ENCODE measurements at places on chromosomes 7 and 10.

DNA sequence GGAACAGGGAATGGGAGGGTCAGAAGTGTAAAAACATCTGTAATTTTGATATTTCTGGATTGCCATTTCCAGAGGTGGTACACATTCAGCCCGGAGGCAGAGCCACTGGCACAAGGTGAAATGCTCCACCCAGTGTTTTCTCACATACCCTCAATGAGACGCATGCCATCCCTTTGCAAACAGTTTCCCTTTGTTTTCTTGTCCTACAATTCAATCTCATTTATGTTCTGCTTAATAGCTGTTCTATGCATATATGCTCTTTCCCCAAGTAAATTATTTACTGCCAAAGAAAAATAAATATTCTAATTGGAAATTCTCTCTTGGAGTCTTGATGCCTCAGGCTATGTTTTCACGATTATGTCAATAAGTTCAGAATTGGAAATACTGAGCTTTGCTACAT lies 369.7 kb upstream of the AKR1E2 start:
- no peak for DNase-seq

- no peak for DNase-seq
Observed at GRCh38 chr7:119733127-119733879, 539.7 kb upstream of the KCND2 start.

DNA sequence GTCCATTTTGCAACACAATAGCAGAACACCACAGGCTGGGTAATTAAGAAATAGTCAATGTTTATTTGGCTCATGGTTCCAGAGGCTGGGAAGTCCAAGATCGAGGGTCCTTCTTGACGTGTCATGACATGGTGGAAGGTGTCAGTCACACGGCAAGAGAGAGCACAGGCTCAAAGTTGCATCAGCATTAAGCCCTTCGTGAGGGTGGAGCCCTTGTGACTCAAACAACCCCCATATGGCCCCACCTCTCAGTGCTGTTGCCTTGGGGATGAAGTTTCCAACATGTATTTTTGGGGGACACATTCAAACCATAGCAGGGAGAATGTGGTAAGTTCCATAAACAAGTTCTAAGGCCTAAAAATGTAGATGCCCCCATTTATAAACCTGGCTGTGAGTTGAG lies 24.6 kb upstream of the GTPBP4 start:
- no peak for DNase-seq

DNA sequence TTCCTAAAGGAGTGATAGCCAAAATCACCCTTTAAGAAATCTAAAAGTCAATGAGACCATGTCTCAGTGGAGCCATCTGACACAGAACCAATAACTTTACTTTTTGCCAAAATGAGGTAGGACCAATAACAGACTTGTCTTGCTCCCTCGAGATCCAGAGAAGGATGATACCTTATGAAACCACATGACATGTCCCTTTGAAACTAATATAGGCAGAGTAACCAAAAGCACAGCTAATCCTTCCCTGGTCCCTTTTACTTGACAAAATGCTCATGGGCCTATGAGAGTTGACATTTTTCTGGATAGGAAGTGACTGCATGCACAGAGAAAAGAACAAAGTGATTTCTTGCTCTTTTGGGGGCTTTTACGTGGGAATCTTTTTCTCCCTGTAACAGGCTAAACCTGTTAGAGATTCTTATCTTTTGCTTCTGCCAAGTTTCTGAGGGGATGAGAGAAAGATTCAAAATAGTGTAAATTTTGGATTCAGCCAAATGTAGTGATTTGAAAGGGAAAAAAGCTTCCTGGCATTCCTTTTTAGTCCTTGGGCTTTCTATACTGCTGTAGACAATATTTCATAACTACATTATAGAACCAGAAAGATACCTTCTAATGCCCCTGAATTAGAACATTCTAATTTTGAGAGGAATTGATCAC lies 87.6 kb downstream of the ARMH3 start:
- no peak for DNase-seq

Measured in posterior cingulate gyrus (tissue), 11 donors.